Midbrain (tissue), 1 donor: ENCODE measurements at places on chromosomes 4 and X.

GRCh38 chr4:56424697-56425514, 10.5 kb downstream of the PPAT start:
- DNase-seq = peak; percentile 41

GRCh38 chr4:156330436-156331031, 376.9 kb upstream of the CTSO start:
- DNase-seq = no peak

DNA sequence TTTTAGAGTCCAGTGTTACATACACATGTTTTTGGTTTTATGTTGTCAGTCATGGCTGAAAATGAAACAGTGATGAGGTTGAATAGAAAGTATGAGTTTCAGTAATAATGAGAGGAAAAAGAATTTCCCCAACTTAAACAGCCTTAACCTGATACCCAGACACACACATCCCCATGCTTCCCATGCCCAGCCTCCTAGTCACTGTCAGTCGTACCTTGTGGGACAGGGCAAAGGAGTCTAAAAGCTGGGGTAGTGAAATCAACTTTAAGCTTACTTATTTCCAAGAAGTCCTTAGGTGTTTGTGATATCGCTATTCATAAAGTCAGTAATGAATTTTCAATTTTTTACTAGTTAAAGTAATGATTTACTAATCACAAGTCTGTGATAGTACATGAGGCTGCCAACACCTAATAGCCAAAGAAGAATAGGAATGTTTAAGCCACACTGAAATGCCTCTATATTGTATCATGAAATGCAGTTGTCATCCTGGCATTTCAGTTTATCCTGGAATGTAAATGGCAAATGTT, 24.3 kb upstream of the GPR34 start:
- no peak for DNase-seq

DNA sequence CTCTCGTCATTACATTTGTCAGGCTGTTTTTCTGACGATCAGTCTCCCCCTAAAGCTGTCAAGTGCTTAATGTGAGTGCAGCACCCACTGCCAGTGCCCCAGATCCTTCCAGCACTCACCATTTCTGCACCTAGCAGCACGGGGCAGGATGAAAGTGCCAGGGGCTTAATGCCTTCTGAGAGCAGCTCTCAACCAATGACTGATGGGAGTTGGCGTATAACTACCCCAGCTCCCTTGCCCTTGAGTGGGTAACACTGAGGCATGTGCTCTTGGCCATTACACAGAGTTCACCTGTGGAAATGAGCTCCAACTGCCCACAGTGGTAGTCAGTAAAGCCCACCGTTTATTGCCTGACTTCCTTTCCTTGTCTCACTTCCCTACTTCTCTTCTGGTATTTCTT, 226.2 kb upstream of the BCOR start:
- no peak for DNase-seq

DNA sequence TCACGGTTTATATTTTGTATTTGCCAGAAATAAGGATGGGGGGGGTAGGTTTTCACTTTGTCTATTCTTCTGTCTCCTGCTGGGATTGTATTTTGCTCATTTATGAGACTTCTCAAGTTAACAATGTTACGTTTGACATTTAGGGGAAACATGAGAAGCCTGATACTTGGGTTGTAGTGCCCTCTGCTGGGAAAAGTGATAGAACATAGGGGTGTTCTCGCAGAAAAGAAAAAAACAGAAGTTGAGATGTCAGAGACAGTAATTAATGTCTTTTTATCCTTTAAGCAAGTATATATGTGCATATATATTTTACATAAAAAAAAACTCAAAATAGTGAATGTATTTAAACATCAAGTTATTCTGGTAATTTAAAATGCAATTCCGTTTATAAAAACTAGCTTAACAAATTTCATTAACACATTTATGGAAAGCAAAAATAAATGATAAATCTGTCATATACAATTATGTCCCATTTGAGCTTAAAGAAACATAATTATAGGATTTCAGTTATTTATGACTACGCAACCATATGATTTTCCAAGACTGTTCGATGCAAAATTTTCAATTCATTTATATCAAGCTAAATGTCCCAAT, 46.0 kb upstream of the TMPRSS11F start:
- DNase-seq = peak; percentile 76

- no peak for DNase-seq
These were observed 514 bp downstream of the FANCB start for GRCh38 chrX:14872355-14872754.

DNA sequence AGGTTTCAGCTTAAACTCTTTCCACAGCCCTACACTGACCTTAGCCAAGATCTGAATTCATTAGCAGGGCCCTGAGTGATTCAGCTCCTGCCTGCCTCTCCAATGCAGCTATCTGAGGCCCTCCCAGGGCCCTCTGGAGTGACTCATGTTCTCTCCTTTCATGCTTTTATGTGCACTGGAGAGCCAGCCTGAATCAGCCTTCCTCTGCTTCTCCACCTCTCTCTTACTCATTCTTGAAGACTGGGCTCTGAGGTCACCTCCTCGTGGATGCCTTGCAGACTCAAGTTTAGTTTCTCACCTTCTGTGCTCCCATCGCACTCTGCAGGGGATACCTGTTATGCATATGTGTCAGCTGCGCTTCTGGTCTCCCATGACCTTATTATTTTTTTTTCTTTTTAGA, 3.1 kb upstream of the OCIAD2 start:
- DNase-seq = no peak

- peak; percentile 82 for DNase-seq
These were observed at the start of gene AADAT for GRCh38 chr4:170089668-170090351. Gene AADAT (minus strand): TSS chr4:170089956. CDS start chr4:170089690, 266 bp downstream.

DNA sequence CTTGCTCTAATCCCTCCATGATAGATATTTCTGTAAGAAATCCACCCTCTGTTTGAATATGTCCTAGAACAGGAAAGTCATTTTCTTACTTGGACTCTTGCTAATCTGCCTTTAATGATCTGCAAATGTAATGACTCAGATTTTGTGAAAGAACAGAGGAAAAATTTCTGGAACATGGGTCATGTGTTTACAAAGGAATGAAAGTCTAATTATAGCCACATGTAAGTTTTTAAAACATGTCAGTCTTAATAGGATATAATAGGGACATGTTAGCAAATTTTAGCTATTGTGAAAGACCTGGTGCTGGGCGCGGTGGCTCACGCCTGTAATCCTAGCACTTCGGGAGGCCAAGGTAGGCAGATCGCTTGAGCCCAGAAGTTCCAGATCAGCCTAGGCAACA, 47.6 kb downstream of the GRK4 start:
- no peak for DNase-seq
